ENCODE measurements at places on chromosomes 3 and 15.

DNA sequence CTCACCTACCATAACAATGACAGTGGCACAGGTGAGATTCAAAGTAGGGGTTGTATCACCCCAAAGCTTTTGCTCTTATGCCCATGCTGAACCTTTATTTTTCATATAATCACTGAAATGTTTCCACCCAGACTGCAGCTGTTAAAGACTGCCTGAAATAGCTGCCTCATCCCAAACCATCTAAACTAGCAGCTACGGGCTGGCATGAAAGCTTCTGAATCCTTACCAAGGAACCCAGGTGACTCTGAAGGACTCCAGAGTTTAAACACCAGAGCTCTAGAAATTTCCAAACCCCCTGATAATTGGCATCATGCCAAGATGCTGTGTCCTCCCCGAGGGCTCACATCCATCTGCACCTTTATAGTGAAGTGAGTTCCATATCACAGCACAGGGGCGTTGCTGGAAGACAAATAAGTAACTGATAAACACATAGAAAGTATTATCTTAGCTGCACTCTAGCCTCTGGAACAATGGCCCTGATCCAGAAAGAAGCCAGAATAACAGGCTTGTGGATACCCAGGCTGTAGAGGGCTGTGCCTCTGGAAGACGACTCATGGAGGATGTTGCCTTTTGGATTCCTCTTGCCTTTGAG, 238.9 kb downstream of the CADPS start:
- no peak for DNase-seq

DNA sequence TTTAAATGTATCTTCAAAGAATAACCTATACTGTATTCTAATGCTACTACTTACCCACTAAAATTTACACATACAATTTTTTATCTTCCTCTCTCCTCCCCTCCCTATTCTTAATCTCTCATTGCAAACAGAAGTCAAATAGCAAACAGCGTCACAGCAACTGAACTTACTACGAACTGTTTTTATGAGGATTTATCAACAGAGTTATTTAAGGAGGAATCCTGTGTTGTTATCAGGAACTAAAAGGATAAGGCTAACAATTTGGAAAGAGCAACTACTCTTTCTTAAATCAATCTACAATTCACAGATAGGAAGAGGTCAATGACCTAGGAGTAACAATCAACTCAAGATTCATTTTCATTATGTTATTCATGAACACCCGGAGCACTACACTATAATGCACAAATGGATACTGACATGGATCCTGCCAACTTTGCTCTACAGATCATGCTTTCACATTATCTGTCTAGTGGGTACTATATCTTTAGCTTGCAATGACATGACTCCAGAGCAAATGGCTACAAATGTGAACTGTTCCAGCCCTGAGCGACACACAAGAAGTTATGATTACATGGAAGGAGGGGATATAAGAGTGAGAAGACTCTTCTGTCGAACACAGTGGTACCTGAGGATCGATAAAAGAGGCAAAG, 984 bp downstream of the FGF7 start:
- DNase-seq: no peak

- DNase-seq: no peak
Observed at GRCh38 chr3:50125541-50126286, 29.4 kb upstream of the SEMA3F start.

- no peak for DNase-seq
Observed at GRCh38 chr3:71662568-71662967, 62.6 kb downstream of the EIF4E3 start.

DNA sequence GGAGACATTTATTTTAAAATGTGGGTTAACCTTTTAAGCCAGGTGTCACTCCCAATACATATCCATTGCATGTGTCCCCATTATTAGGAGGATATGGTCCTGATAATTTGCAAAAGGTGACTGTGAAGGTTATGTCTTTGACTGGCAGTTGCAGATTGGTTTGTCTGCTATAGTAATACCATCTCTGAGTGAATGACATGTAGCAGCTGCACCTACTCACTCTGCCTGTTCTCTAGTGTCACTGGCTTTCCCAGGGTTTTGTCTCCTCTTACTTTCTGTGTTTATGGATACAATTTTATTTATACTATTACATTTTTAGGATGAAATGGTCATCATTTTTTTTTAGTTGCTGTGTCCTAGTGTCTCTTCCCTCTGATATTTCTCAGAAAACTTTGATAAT, 393.2 kb downstream of the C3orf38 start:
- no peak for DNase-seq

DNA sequence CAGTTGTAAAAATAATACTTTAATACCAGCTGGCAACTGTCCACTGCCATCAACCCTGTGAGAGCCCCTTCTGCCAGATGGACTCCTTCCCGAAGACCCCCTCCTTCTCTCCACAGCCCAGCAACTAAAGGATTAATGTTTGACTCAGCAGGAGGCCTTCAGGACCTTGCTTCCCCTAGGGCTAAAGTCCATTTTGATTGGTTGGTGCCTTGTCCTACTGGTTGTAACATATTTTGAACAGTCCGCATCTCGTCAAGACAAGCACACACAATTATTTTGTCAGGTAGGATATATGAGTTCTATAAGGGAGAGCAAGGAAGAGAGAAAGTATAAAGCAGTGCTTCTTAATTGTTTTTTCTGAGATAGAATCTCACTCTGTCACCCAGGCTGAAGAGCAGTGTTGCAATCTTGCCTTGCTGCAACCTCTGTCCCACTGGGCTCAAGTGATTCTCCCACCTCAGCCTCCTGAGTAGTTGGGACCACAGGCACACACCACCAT, 18.6 kb downstream of the ACOX2 start:
- DNase-seq: no peak

DNA sequence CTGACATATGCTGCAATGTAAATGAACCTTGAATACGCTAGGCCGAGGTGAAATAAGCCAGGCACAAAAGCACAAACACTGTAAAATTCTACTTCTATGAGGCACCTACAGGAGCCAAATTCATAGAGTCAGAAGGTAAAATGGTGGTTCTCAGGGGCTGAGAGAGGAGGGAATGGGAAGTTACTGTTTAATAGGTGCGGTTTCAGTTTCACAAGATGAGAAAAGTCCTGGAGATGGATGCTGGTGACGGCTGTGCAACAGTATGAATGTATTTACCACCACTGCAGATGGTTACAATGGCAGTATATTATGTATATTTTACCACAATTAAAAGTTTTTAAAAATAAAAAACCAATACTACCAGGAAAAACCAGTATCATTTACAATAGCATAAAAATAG, 4.0 kb downstream of the TNK2 start:
- no peak for DNase-seq

DNA sequence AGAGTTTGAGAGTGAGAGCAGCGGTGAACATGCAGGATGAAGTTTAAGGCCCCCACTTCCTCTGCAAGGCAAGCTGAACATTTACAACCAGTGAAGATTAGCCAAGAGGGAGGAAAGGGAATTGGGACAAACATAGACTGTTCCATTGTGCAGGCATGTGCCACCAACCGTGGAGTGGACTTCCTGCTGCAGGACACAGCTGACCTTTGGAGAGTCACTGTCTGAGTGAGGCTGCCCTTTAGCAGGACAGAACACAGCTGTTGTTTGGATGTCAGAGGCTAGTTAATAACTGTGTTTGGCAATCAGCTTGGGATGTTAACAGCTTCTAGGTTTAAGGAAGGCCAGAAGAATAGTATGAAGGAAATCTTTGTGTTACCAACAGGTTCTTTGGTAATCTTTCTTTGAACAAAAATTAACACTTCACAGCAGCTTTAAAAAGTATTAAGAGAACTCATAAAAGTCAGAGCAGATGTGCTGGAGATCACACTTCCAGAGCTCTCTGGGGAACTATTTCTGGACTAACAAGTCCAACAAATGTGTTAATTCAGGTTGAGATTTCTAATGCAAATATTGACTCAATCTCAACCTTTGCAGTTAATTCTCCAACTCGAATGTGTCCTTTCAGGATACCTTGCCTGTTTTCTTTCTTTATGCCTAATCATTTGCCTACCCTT, 31.4 kb downstream of the CTDSPL start:
- no peak for DNase-seq

GRCh38 chr15:40275523-40275922, 7.3 kb downstream of the ANKRD63 start:
- DNase-seq: no peak

DNA sequence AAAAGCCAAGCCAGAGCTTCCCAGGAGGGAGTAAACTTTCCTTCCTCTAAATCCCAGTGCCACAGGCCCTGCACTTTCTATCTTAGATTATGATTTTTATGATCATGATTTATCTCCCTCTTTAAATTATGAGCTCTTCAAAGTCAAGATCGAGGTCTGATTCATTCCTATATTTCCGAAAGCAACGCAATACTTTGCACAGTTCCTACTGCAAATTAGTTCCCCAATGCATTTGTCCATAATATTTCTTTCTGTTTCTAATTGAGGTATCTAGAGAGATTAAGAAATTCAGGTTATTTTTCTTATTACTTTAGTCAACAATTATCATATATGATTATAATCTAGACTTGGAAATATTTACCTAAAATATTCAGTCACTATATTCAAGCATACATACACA, 173.1 kb upstream of the LPP start:
- DNase-seq: no peak

- no peak for DNase-seq
Observed at GRCh38 chr15:28021281-28022039, 77.7 kb downstream of the OCA2 start.

DNA sequence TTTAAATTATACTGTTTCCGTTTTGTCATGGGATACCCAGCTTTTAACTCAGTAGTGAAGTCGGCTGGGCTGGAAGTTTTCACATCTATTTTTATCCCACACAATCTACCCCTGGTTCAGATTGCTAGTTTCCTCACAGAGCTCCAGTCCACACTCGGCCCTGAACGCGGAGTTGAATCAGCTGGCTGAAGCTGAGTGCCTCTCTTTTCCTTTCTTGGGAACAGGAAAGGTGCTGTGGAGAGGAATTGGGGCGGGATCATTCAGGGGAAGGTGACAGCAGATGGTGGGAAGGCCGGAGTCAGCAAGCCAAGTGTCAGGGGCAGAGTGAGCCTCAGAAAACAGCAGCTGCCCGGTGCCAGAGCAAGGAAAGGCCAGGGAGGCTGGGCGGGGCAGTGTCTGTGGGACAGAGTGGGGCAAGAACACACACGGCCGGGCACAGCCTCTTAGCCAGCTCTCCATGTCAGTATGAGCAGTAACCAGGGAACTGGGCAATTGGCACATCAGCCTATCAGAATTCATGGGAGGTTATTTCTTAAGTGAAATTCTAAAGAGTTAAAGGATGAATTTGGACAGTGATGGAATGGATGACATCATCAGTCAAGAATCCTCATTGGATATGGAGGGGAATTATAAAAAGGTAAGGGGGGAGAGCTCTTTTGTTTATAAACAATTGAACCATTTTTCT, 135.7 kb upstream of the IL12A start:
- no peak for DNase-seq

DNA sequence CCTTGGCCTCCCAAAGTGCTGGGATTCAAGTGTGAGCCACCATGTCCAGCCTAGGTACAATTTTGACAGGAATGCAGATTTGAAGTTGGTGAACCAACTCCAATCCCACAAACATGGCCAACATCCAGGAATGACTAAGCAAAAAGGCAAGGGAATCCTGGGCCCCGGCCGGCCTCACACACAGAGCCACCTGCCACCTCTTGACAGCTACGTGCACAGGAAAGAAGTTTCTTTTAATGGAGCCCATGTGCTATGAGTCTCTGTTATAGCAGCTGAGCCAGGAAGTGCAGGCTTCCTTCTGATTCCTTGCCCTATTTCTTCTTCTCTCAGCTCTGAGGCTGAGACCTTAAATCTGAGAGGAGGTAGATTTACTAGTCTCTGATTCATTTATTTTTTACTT, 8.8 kb downstream of the TMEM40 start:
- DNase-seq: no peak

DNA sequence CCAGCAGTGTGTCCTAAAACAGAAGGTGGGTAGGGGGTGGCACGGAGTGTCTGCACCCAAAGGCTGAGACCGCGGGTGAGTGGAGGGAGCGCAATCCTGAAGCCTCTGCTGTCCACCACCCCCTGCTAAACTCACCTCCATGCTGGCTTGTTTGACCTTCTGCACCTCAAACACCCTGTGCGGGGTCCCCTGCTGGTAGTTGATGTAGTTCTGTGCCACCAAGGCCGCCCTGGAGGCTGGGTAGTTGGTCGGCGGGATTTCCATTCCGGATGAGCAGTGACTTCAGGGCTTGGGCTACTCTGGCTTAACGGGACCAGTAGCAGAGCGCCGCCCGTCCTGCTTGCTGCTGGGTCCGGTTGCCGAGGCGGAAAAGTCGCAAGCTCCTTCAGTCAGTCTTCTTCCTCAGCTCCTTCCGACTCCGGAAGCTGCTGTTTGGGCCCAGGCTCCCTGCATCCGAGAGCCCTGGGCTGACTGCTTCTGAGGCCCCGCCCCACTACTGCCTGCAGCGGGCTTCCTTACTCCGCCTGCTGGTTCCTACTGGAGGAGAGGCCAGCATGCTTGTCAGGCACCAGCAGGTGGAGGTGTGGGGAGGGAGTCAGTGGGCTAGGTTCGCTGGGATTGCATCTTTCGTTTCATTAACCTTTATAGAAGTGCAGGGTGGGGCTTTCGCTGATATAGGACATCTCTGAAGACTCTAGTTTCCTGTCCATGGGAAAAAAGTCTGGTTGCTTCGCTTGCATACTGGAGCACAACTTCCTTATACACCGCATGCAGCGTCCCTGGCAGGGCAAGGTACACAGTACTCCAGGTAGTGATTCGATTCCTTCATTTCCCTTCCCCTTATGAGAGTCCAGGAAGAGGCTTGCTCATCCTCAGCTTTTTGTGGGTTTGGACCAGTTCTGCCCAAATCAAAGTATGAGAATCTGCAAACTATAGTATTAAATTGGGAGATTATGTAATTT, at the start of gene LXN:
TSS of gene LXN (minus strand) at position 434 of the 962 bp plus-strand sequence. CDS start at position 264, 170 bp downstream.
- peak; percentile 81 for DNase-seq

- DNase-seq: no peak
Observed at GRCh38 chr3:175493301-175493700, 634.2 kb downstream of the NAALADL2 start.

- DNase-seq: no peak
Observed at GRCh38 chr3:13136426-13136825, 63.2 kb upstream of the IQSEC1 start.

GRCh38 chr3:191148131-191148530, 50.9 kb upstream of the OSTN start:
- DNase-seq: no peak

GRCh38 chr15:25175789-25176615, 221.2 kb downstream of the SNRPN start:
- peak; percentile 30 for DNase-seq

DNA sequence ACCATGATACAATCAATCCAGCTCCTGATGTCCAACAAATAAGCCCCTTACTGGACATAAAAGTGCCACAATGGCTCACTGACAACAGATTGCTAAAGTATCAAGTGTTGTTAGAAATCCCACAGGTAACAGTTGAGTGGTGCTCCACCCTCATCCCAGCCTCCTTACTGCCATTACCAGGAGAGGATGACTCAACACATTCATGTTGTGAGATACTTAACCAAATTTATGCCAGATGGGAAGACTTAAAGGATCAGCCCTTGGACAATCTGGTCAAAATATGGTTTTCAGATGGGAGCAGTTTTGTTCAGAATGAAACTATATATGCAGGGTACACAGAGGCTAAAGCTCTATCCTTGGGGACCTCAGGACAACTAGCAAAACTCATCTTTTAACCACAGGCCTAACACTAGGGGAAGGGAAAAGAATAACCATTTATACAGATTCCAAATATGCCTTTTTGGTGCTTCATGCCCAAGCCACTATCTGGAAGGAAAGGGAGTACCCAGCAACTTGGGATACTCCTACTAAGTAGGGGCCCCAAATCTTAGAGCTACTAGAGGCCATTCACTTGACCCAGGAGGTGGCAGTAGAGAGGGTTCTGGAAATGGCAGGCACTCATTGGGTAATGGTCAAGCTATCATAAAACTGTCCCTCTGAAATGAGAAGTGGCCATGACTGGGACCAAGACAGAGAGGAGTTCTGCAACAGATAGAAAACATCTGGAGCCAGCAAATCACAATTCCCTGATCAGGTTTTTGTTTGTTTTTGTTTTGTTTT, 6.9 kb upstream of the ZNF662 start:
- DNase-seq: no peak

Data from activated CD8-positive, alpha-beta memory T cell treated with anti-CD3 and anti-CD28 coated beads for 24 hours (primary cell).